Fibroblast of skin of right quadriceps (primary cell): ENCODE measurements at places on chromosomes 5 and 9.
A peak's percentile ranks its signal among the peaks of the same experiment; 100 is the strongest.

DNA sequence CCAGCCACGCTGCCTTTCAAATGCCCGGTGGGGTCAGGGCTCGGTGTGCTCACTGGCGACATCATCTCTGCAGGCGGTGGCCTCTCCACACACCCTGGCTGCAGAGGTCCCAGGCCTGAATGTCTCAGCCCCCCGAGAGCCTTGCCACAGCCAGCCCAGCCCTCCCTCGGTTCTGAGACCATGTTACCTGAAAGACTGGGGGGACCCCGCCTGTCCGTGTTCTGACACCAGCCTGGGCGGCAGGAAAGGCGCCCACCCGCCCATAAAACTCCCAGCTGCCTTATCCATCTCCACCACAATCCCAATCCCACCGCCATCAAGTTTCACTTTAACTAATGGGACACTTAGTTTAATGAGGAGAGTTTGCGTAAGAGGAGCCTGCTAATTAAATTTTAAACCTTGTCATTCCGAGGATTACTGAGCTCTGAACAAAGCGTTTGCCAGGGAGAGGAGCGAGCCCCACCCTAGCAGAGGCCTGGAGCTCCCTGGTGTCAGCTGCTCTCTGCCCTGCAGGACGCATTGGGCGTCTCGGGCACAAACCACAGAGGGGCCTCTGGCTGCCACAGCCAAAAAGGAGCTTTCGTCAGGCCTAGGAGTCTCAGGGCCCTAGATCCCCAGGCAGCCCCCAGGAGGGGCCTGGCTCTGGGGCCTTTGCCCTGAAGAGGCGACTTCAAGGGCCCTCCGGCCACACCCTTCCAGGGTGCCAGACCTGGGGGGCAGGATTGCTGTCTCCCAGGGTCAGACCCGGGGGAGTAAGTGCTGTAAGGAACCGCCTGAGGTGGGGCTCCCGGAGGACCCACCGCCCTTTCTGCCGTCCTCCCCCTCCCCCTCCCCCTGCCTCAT lies 15.3 kb downstream of the LHX3 start:
- no peak for DNase-seq

- no peak for DNase-seq
Measured at GRCh38 chr5:30600892-30601291, 592.6 kb upstream of the CDH6 start.

GRCh38 chr9:110926828-110927487 lies 111.3 kb downstream of the LPAR1 start:
- DNase-seq: no peak

- peak; percentile 100 for DNase-seq
Measured at GRCh38 chr9:79571309-79572031, at the start of gene TLE4. TLE4 (plus strand) TSS chr9:79571965; CDS start chr9:79572791, 826 bp downstream.

DNA sequence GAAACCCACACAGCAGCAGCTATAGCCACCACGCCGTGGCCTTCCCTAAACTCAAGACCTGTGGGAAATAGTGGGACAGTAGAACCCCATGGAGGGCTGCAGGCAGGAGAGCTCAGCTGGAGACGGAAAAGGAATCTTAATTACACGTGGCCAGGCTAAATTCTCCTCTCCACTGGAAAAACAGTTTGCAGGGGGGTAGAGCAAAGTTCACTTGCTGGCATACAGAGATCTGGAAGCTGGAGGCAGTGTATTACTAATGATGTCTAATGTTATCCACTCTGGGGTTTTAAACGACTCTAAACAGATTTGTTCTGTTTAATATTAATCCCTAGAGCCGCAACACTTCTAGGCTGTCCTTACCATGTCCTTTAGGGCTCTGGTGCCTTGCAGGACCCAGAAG lies 257.1 kb downstream of the SAXO1 start:
- DNase-seq: no peak

DNA sequence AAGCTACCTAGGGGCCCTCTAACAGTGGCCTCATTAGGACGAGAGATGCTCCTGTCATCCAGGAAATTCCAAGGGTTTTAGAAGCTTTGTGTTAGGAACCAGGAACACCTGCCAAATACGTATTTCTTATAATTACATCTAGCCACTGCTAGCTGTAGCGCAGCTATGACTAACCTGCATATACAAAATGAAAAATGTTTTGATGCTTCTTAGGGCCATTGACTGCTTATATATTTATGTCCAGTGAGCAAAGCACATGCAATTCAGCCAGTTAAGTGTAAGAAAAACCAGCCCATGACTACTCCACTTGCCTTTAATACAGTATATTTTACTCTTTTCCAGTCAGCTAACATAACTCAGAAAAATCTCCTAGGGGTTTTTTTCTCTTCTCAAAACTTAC lies 143.3 kb downstream of the TRPM3 start:
- no peak for DNase-seq

DNA sequence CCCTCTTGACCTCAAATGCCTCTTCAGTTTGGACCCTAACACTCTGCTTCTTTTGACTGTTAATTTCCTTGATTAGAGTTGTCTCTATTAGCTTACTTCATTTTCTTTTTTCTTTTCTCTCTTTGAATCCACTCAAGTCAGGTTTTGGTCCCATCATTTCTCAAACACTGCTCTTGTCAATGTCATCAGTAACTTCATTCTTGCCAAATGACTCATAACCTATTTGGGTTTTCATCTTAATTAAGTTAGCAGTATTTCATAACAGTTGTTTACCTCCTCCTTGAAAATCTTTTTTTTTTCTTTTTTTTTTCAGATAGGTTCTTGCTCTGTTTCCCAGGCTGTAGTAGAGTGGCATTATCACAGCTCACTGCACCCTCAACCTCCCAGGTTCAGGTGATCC lies 119.6 kb downstream of the PARP8 start:
- DNase-seq: no peak

DNA sequence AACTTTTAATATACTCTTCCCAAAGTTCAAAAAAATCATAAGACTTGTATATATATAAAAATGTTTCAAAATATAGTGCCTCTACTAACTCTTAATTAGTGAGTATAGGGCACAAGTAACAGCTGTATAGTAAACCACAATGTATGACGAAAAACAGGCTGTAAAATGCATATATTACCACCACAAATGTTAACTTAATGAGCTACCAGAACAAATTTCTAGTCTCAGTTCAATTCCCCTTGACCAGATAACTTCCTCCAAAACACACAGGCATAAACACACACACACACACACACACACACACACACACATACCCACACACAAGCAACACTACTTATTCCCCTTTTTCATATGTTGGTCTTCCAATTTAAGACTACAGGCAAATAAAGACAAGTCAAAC lies 78.8 kb downstream of the FBXL17 start:
- DNase-seq: no peak

- peak; percentile 38 for DNase-seq
Measured at GRCh38 chr5:33363537-33363936, 77.2 kb upstream of the TARS1 start.

DNA sequence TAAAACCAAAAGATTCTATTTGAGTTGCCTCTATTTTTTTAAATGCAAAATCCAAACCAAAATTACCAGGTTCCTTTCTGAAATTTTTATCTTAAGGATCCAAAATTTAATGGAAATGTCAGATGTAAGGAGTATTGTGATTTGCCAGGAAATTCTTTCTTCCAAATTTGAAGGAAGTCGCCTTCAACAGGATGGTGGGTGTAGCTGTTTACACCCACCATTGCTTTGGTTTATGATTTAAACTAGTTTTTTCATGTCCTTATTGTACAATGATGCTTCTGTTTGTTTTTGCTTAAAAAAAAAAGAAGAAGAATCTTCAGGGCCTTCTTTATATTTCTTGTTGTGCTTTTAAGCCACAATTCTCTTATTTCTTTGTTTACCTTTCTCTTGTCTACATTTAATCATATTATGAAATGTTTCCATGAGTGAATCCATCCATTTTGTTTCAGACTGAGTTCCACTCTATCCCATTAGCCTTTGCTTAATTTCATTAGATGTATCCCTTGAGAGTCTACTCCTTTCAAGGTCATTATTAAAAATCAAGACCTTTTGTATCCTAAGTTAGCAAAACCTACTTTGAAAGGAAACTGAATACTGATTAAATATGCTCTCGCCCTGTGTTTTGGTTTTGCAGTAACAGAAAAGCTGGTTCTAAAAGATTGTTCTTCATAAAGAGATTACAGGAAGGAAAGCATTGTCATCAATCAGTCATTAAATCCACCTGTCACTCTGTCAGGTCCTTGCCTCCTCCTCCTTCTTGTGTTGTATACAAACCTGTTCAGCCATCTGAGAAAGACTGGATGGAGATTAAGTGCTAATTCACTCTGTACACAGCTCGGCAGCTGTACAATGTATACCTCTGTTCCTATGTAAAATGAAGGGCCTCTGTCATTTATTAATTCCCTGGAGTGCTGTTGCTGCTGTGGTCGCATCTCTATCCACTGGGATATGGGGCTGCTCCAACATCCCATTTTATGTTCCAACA lies 45.5 kb upstream of the SLC2A8 start:
- no peak for DNase-seq

GRCh38 chr5:156414391-156414790 lies 87.4 kb downstream of the SGCD start:
- peak; percentile 62 for DNase-seq

- DNase-seq: no peak
Measured at GRCh38 chr9:82930116-82930515, 132.8 kb downstream of the RASEF start.

- DNase-seq: no peak
Measured at GRCh38 chr5:85337435-85337834, 952.8 kb upstream of the EDIL3 start.

DNA sequence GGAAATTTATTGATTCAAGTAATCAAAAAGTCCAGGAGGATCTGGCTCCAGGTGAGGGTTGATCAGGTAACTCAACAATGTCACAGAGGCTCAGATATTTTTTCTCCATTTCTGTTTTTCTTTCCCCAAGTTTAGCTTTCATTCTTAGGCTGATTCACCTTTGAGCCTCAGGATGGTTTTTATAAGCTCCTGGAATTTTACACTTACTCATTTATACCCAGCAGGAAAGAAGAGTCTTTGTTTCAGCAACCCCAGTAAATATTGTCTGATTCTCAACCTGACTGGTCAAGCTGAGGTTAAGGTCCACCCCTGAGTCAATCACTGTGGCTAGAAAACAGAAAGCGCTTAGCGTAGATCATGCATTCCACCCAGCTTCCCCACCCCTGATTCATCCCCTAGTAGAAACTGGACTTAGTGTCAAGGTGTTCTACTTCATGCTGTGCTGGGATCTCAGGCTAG lies 500.6 kb downstream of the KIF4B start:
- no peak for DNase-seq

GRCh38 chr5:123036391-123037103 lies at the start of gene PPIC:
PPIC (minus strand) TSS chr5:123036725; CDS start chr5:123036625, 100 bp downstream.
- DNase-seq: peak; percentile 76

GRCh38 chr5:6358434-6358820 lies 19.9 kb downstream of the MED10 start:
- no peak for DNase-seq

DNA sequence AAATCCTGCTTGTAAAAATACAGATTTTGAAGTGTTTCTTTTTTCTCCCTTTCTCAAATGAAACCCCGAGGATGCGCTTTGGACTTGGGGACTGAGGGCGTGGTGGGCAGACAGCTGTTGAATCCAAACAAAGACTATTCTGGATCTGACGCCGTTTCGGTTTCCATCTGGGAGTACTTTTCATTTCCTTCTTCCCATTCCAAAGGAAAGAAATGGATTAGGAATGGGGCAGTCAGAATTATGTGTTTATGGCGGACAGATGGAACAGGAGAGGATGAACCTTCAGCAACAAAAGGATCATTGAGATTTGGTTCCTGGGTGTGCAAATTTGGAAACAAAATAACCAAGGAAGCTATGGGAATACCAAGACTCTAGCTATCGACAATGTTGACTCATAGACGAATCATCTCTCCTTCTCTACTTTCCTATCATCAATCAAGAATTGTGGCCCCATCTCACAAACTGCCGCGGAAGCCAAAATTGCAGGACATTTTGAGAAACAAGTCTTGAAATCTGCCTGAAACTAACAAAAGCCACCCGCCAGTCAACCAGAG lies 300.6 kb downstream of the PARP8 start:
- no peak for DNase-seq

DNA sequence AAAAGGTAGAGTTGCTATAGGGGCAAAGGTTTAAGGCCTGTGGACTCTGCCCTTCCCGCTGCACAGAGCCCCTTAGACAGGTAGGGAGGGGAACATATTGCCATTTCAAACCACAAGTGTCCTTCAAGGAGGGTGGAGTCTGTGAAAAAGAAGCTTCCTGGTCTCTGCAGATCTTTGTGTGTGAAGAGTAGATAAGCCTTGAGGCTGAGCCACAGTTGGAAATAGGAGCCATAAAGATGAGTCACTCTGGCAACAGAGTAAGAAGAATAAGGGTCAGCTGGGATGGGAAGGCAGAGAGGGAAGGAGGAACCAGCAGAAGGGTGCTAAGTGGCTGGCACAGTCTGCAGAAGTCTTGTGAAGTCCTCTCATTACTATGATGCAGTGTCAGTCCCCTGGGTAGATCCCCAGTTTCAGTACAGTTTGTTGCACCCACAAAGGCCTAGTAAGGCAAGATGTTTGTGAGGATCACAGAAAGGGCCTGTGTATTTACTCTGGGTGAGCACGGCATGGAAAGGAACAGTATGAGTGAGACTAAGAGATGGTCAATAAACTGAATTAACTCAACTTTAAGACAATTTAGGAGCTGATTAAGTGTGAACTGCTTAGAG lies 18.1 kb downstream of the GRXCR2 start:
- DNase-seq: peak; percentile 74

DNA sequence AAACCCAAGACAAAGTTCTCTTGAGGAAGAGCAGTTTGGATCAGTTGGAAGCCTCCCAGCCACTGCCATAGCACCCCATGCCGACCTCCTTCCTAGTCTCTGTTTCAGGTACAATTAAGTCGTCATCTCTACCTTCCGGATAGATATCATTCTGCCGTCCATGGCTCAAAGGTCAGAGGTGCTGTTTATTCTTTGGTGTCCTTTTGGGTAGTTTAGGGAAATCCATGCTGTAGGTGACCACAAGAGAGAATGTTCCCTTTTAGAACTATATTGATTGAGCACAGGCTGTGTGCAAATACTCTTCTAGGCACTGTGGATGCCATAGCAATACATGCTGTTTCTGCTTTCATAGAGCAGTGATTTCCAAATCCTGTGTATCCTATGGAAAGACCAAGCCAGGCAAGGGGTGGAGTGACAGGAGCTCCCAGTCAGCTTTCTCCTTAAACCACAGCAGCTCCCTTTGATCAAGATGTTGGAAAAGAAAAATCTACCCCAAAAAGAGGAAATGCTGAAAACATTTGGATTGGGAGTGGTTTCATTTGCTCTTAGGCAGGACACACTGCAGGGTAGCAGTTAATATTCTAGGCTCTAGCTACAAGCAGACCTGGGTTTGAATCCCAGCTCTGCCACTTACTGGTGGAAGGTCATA lies 127.9 kb downstream of the PALM2AKAP2 start:
- no peak for DNase-seq
